Common myeloid progenitor, CD34-positive (primary cell): ENCODE measurements at places on chromosomes 5 and 9.

- no peak overlapping the region for H3K4me3 ChIP-seq
- H3K27ac ChIP-seq: no peak overlapping the region
- H3K36me3 ChIP-seq: no peaks in the 10 kb centered on the region
Observed at GRCh38 chr9:93900971-93901861, 53.9 kb downstream of the BARX1 start.

- no peaks in the 10 kb centered on the region for H3K36me3 ChIP-seq
- H3K27ac ChIP-seq: no peak overlapping the region
- H3K4me3 ChIP-seq: no peak overlapping the region
- H3K27me3 ChIP-seq: peaks cover 2% of the 10 kb centered on the region
Observed at GRCh38 chr9:12771891-12772290, 2.9 kb upstream of the LURAP1L start.

DNA sequence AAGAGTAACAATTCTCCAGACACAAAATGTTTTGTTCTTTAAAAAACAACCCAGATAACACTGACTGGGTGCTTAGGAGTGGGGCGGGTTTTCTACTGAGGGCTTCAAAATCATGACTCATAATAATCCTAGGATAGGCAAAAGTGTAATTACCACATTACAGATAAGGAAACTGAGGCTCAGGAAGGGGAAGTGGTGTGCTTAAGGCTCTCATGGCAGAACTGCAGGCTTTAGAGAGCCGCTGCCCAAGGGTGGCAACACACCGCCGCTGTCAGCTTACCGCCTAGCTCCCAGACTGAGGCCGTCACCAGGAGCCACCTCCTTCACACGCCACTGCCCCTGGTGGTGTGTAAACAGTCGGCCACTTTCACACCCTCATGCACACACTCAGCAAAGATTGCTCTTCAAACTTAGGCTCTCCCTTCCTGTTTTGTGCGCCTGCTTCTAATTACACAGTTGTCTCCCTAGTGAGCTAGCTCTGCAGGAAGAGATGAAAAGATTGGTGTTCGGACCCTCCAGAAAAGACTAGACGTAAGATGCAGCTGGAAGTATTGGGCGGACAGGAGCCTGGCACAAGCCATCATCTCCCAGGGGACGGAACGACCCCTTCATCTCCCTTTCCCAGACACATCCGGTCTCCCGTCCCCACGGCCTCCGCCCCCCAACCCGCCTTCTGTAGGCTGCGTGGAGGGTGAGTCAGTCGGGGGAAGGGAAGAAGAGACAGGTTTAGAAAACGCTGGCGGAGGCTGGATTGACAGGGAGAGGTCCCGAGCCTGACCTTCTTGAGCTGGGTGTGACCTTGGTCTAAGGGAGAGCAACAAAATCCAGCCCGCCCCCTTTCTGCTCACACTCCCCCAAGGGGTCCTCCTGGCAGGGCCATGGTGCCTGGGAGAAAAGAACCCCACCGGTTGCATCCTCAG is 162.7 kb downstream of the SYK start:
- no peaks in the 10 kb centered on the region for H3K4me1 ChIP-seq
- H3K4me3 ChIP-seq: no peak overlapping the region
- H3K27ac ChIP-seq: no peak overlapping the region
- H3K27me3 ChIP-seq: peaks cover 2% of the 10 kb centered on the region
- DNase-seq: no peak
- H3K36me3 ChIP-seq: no peaks in the 10 kb centered on the region

DNA sequence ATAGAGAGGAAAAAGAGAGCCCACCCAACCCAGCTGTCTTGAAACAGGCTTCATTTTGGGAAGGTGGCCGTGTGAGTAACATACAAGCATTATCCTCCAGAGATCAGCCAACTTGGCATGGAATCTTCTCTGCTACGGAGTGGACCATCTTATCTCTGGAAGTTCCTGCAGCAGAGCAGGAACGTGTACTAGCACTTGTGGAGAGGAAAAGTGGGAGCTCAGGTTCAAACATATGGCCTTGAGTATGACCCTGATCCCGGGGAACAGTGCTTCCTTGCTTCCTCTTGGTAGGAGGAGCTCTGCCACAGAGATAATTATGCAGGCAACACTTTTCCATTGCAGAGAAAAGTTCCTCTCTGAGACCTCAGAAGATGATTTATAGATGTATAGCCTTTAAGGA is 490.4 kb upstream of the ACO1 start:
- no peak for DNase-seq
- H3K27me3 ChIP-seq: no peaks in the 10 kb centered on the region
- no peaks in the 10 kb centered on the region for H3K36me3 ChIP-seq
- no peaks in the 10 kb centered on the region for H3K4me1 ChIP-seq
- no peak overlapping the region for H3K27ac ChIP-seq

DNA sequence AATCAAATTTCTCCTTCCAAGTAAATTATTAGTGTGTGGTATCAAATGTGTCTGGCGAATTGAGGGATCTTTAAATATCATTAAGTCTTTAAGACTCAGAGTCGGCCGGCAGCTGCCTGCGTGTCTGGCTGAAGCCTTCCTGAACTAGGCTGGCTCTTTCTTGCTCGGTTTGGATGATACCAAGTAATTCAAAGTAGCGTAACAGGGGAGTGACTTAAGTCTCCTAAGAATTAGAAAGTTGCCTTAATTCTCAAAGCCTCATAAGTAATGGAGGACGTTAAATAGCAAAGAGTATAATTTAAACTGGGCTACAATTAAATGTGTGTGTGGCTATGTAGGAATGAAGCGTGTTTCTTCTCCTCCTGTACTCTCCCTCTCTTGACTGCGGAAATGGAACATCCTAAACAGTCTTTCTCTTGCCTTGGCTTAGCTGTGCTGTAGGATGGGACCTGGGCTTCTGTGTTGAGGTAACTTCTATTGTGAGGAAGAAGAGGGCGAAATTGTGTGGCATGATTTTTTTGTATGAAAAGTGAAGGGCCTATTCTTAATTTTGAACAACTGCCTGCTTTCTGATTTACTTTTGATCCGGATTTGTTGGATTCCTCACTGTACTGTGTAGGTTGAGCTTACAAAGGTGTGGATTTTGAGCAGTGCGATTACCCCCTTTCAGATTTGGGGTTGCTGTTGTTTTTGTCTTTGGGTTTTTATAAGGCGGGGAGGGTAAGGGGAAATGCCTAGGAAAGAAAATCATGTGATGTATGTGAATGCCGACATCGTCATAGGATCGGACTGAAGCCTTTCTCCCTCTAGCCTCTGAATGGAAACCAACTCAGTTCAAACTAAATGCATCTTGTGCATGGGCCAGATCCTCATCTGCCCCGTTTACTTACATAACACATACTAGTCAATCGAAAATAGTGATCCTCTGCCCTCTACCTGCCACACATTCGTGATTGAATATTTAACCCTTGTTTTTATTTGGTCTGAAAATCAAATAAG is 29.9 kb downstream of the CPEB4 start:
- peak overlapping the region; percentile 97 for H3K27ac ChIP-seq
- H3K4me1 ChIP-seq: peaks cover 21% of the 10 kb centered on the region
- no peaks in the 10 kb centered on the region for H3K27me3 ChIP-seq
- no peaks in the 10 kb centered on the region for H3K36me3 ChIP-seq
- H3K4me3 ChIP-seq: no peak overlapping the region
- DNase-seq: peak; percentile 88

DNA sequence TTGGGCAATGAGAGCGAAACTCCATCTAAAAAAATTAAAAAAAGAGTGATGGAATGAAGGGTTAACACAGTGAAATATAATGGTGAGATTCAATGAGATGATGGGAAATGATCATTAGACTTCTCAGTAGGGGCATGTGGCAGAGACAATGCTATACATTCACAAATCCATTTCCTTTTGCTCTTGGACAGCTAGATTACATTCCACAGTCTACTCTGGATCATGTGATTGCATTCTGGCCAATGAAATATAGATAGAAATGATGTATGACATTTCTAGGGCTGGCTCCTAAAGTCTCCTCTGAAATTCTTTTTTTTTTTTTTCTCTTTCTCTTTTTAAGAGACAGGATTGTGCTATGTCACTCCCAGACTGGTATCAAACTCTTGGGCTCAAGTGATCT is 3.8 kb upstream of the GALT start:
- no peaks in the 10 kb centered on the region for H3K36me3 ChIP-seq
- DNase-seq: no peak
- no peak overlapping the region for H3K4me3 ChIP-seq
- H3K4me1 ChIP-seq: peaks cover 19% of the 10 kb centered on the region
- H3K27ac ChIP-seq: no peak overlapping the region
- no peaks in the 10 kb centered on the region for H3K27me3 ChIP-seq

GRCh38 chr5:181167814-181168488 is 20.6 kb downstream of the OR2V2 start:
- H3K36me3 ChIP-seq: no peaks in the 10 kb centered on the region
- H3K4me1 ChIP-seq: peaks cover 19% of the 10 kb centered on the region
- DNase-seq: no peak
- no peak overlapping the region for H3K27ac ChIP-seq
- H3K27me3 ChIP-seq: peaks cover 16% of the 10 kb centered on the region
